Fibroblast of skin of back (primary cell): ENCODE measurements at places on chromosomes 5 and 9.

DNA sequence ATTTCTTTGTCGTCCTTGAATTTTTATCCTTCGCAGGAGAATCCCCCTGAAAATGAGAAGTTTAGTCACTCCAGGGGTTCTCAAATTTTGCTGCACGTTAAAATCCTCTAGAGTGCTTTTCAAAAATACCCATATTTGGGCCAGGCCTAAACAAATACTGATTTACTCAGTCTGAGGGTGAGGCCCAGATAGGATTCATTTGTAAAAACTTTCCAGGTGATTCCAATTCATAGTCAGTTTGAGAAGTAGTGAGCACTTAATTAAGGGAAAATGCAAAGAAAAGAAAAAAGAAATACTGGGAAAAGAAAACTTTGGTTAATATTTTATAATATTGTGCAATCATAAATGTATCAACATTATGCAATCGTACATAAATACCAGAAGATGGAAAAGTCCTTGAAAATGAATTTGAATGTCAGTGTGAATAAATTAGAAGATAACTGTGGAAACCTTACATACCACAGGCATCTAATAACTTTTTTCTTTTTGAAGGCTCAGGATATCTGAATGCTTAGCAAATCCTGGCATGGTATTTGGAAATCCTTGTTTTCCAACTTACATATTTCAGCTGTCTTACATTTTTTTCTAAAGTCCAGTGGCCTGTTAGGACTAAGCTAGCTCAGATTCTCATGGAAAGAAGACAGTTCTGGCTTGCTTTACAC lies 116.5 kb upstream of the DAPK1 start:
- DNase-seq, result peak; percentile 91

GRCh38 chr5:38284384-38284783 lies 26.0 kb downstream of the EGFLAM start:
- no peak for DNase-seq

- DNase-seq, result peak; percentile 76
Observed at GRCh38 chr5:103510851-103511553, 51.6 kb downstream of the NUDT12 start.

GRCh38 chr5:98401656-98402055 lies 371.8 kb upstream of the RGMB start:
- DNase-seq, result peak; percentile 36
